Umbilical cord (tissue), 2 donors: ENCODE measurements at places on chromosomes 2 and 18. TPM values are rescaled to one million over a fixed set of nuclear protein-coding genes. Genes with fewer than 3 reads are reported as not detected.

DNA sequence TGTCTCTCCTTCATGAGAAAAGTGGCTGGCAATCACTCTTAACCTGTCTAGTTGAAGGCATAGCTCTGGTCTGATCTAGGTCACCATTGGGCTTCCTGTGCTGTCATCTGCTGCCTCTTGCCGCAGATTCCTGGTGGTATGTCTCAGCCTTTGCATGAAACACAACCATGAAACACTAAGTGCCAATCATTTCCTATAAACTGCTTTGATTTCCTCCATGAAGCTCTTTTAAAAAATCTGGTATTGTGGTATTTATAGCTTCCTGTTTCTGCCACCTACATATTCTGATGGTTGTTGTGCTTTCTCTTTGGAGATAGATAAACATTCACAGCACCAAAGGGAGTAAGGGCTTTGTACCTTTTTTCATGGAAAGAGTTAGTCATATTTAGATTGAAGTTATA is 120.0 kb upstream of the EPC2 start:
- no peak for DNase-seq

DNA sequence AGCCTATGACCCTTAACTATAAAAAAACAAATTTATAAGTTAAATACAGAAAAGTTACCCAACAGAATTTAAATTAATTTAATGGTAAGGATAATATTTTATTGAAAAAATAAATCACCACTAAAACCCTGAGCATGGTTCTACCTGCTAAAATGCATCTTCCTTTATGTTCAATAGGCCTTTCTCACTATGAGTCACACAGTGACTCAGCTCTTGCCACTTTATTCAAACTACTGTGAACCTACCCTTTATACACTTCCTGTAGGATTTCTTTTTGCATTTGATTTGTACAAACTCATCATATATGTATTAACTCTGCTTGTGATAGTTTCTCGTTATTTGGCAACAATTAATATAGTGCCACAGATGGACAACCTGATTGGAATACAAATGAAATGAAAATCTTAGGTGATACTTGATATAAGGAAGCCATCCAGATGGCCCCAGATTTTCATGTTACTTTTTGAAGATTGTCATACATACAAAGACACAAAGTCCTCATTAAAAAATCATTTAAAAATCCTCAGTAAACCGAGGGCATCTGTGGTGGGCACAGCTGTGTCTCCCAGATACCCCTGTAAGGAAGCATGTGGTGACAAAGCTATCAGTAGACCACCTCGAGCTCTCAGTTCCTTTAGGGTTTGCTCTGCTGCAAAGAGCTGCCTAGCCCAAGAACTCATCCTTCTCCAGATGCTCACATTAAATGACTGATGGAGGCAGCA is 55.2 kb upstream of the COBLL1 start:
- DNase-seq: no peak

DNA sequence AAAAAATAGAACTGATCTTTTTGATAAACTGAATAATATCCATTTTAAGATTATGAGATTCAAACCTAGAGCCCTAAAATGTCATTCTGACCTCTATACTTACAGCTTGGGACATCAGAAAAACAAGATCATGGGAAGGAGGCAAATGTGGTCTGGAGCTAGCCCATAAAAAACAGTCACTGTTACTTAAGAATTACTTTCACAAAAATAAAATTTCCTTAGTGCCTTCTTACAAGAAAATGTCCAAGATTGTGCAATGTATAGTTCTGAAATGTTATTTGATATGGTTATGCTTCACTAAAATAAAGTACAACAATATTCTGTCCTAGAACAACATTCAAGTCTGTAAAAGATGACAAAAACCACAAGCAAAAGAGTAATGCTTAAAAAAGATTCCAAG is 247.6 kb downstream of the DYM start:
- no peak for DNase-seq

- no peak for DNase-seq
Measured at GRCh38 chr2:233342301-233342700, 12.0 kb upstream of the DGKD start.

GRCh38 chr2:109340381-109340780 is 211.4 kb downstream of the SH3RF3 start:
- DNase-seq: no peak

DNA sequence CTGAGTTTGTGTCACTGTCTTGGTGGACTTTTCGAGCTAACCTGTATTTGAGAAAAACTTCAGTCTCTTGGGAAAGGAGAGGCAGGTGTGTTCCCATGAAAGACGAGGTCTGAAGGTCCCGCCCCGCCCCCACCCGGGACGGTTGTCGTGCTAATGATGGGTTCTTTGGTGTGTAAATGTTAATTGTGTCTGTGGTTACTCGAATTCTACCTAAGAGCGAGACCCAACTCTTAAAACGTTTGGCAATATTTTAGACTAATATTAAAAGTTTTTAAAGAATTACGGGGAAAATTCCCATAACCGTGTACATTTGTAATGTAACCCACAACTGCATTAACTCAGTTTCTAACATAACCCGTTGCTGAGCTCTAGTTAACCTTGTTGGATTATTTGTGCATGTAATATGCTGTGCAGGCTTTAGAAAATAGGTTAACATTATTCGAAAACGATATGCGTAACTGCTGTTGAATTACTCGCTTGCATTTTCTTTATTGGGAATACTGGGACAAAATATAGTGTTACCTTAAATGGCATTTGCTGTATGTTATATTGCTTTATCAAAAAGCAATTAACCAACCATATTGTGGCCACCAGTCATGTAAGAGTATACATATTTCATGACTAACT is 833 bp downstream of the EPB41L5 start:
- DNase-seq: no peak

- no peak for DNase-seq
Measured at GRCh38 chr2:98356729-98357128, 10.5 kb downstream of the CNGA3 start.

DNA sequence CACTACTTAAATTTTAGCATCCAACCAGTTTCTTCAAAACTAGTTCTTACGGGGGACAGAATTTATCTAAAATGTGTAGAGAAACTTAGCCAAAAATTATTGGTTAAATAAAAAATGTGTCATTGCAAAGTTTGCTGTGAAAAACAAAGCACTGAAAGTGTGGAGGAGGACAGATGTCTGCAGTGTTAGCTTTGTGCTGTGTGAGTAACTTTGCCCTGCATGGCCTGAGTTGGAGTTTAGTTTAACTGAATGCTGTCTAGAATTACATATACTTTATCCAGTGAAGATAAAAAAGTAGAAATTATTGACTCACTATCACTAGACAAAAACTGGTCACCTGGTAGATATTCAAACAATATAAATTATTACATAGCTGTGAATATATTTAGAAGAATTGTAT is 1225.2 kb upstream of the CELF4 start:
- DNase-seq: no peak

DNA sequence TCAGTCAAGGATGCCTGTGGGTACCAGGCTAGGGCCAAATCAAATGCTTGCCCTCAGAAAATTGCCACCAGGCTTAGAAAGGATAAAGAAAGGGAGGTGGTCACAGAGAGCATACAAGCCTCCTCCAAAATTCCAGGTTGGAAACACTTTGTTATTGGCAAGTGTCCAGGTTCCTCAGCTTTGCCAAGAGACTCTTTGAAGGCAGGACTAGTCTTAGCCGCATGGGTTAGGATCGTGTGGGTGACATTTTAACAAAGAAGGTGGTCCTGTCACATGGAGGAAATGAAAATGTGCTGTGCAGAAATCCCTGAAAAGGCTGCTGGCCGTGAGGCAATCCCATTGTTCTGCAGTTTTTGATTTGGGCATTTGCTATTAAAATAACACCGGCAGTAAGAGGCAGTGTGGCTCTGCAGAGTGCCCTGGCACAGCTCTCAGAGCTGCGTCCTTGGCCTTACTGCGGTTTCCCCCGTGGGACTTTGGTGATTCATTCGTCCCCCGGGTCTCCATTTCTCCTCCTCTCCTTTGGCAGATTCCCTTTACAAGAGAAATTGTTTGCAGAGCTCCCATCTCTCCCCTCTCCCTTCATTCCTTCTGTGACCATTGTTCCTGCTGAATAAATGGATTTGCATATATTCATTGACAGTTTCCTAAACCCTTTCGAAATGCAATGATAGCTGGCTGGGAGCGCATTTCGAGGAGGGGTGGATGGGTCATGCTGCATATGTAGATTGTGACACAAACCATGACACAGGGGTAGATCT is 187.3 kb downstream of the VAPA start:
- DNase-seq: no peak

- DNase-seq: no peak
Measured at GRCh38 chr18:36298126-36298741, 721 bp downstream of the FHOD3 start.

GRCh38 chr2:165794536-165794928 is 485 bp upstream of the GALNT3 start:
- DNase-seq: peak; percentile 44

DNA sequence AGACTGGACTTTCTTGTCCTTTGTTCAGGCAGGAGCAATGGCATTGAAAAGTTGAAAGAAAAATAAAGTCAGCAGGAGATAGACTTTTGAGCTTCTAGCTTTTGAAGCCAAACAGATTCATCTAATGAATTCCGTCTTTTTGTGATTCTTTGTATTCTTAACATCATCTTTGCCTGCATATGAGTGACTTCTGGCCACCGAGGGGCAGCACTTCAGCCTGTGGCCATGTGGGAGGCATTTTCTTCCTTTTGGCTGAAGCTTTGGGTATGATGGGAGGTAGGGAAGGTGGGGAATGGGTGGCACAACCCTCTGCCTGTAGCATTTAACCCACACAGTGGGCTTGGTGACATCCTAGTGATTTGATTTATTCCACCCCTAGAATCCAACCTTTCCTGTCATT is 220.6 kb downstream of the SETBP1 start:
- no peak for DNase-seq

GRCh38 chr2:175684466-175684865 is 317.6 kb downstream of the LNPK start:
- no peak for DNase-seq

DNA sequence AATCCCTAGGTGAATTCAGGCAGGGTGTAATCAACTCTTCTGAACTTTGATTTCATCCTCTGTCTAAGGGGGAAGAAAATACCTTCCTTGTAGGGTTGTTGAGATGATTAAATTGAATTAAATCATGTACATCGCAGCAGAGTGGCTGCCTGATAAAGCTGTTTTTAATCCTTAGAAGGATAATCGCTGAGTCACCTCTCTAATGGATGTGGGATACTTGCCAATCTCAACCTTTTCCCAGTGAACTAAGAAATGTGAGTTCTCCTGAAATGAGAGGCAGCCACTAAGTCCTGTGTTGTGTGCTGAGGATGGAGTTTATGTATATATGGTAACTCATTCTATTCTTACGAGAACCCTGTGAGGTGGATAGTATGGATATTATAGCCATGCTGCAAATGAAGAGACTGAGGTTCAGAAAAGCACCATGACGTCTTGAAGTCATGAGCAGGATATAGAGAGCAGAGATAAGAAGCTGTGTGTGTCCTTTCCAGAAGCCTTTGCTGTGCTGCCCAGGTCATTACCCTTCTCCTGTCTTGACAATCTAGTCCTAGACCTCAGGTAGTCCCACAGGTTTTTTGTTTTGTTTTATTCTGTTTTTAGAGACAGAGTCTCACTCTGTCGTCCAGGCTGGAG is 93.3 kb downstream of the HNRNPLL start:
- no peak for DNase-seq

GRCh38 chr2:231765496-231765929 is 15.6 kb downstream of the PDE6D start:
- DNase-seq: no peak

GRCh38 chr2:121664713-121665112 is 15.5 kb upstream of the CLASP1 start:
- DNase-seq: peak; percentile 16

GRCh38 chr2:132420816-132421805 is 4.5 kb downstream of the GPR39 start:
- no peak for DNase-seq

GRCh38 chr2:39265315-39265714 is 21.5 kb upstream of the CDKL4 start:
- no peak for DNase-seq

- no peak for DNase-seq
Measured at GRCh38 chr2:150129921-150130575, 357.4 kb downstream of the RND3 start.

- DNase-seq: no peak
Measured at GRCh38 chr2:6008186-6008585, 316.0 kb downstream of the SOX11 start.

GRCh38 chr18:8730080-8730827 is 24.9 kb downstream of the MTCL1 start:
- peak; percentile 70 for DNase-seq

DNA sequence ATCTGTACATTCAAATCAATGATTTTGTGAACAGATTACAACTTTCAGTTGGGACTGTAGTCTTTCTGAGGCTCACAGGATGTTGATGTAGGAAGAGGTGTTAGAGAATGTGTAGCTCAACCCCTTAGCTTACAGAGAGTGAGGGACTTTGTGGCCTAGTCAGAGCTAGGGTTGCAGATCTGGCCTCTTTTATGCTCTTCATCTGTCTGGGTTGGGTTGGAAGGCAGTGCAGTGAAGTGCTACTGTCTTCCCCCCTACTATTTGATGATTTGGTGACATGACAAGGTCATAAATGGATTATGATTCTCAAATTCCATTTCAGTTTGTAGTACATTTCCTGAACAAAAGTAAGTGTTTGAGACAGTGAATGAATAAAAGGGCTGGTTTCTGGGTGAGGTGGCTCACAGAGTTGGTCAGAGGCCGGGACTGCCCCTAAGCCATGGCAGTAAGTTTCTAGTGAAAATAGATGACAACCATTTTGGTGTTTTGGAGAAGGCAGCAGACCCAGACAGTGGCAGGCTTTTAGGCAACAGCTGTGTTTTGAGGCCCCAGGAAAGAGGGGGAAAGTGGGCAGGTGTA is 21.6 kb downstream of the MAP4K4 start:
- DNase-seq: no peak

- DNase-seq: no peak
Measured at GRCh38 chr18:31657823-31658669, 26.3 kb downstream of the B4GALT6 start.

GRCh38 chr2:53467467-53468180 is 300.0 kb upstream of the CHAC2 start:
- DNase-seq: no peak

DNA sequence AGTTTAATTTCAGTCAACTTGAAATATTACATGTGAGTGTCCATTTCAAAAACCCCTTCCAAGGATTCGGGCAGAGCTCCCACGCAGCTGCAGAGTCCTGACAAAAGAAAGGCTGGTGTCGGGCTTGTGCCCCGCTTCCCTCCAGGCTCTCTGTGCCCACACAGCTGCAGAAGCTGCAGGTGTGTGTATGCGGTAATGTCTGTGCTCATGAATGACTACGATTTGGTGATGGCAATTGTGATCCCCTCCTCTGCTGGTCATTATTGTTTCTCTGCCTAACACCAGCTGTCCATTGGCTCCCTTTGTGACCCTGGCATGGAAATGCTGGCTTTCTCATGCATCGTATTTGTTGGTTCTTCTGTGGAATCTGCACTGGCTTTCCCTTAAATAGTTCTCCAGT is 224.8 kb downstream of the NUP35 start:
- no peak for DNase-seq

ANKRD62 gene
- total RNA-seq: 1.9 TPM

CLIP4 gene
- total RNA-seq: 28.6 TPM

ZSCAN30 gene
- total RNA-seq: 30.8 TPM

AGBL5 gene
- 5.5 TPM for total RNA-seq

COBLL1 gene
- 46.9 TPM for total RNA-seq

TET3 gene
- total RNA-seq: 5.1 TPM

CPS1 gene
- total RNA-seq: 27.4 TPM

CYTIP gene
- total RNA-seq: 18.8 TPM

GALNT13 gene
- 9.4 TPM for total RNA-seq

MAP4K3 gene
- 142 TPM for total RNA-seq

CAVIN2 gene
- 16.4 TPM for total RNA-seq
